ENCODE measurements at places on chromosomes 3 and 15. TPM values are rescaled to one million over a fixed set of nuclear protein-coding genes. Genes with fewer than 3 reads are reported as not detected.

RRP9 gene
- total RNA-seq, result 18.6 TPM

HIGD2B gene
- total RNA-seq, result not detected

STAB1 gene
- 379 TPM for total RNA-seq

TRIM42 gene
- total RNA-seq, result not detected

PKM gene
- total RNA-seq, result 1,124 TPM

GRK7 gene
- total RNA-seq, result not detected

CGNL1 gene
- total RNA-seq, result 81.5 TPM

IMPG2 gene
- total RNA-seq, result 0.85 TPM

GOLGA8Q gene
- 1.6 TPM for total RNA-seq

C3orf20 gene
- 0.16 TPM for total RNA-seq

APOD gene
- total RNA-seq, result 24.4 TPM

ALPK3 gene
- total RNA-seq, result 20.2 TPM

FANCD2OS gene
- total RNA-seq, result not detected

ADAMTS17 gene
- 2.2 TPM for total RNA-seq

CYP11A1 gene
- total RNA-seq, result 0.13 TPM

LARP6 gene
- total RNA-seq, result 21.0 TPM

RASL12 gene
- total RNA-seq, result 7.6 TPM

MYO1E gene
- total RNA-seq, result 198 TPM

LRRC31 gene
- 0.76 TPM for total RNA-seq
